ENCODE measurements at places on chromosomes 11 and 22. TPM values are rescaled to one million over a fixed set of nuclear protein-coding genes. Genes with fewer than 3 reads are reported as not detected.

Gene MMP27
- polyA plus RNA-seq: not detected

Gene NEFH
- polyA plus RNA-seq: 3.5 TPM

Gene ZNF214
- 2.5 TPM for polyA plus RNA-seq

Gene TRIM49
- polyA plus RNA-seq: not detected

Gene C11orf87
- polyA plus RNA-seq: 0.49 TPM

Gene HOATZ
- polyA plus RNA-seq: 4.9 TPM

Gene CEND1
- polyA plus RNA-seq: 3.6 TPM

Gene B4GALNT4
- 58.6 TPM for polyA plus RNA-seq

Gene NFRKB
- 14.6 TPM for polyA plus RNA-seq

Gene SLC6A5
- not detected for polyA plus RNA-seq

Gene FGF3
- not detected for polyA plus RNA-seq

Gene PAAF1
- polyA plus RNA-seq: 26.0 TPM

Gene MYEOV
- polyA plus RNA-seq: 3.6 TPM

Gene PGA5
- polyA plus RNA-seq: not detected

Gene ANGPTL5
- polyA plus RNA-seq: not detected

Gene ELF5
- not detected for polyA plus RNA-seq

GRCh38 chr11:111189466-111189865 lies 56.1 kb upstream of the POU2AF2 start:
- H3K4me1 ChIP-seq: peaks cover 15% of the 10 kb centered on the region
- no peak overlapping the region for H3K27ac ChIP-seq
- H3K36me3 ChIP-seq: no peaks in the 10 kb centered on the region
- no peaks in the 10 kb centered on the region for H3K27me3 ChIP-seq
- DNase-seq: no peak

DNA sequence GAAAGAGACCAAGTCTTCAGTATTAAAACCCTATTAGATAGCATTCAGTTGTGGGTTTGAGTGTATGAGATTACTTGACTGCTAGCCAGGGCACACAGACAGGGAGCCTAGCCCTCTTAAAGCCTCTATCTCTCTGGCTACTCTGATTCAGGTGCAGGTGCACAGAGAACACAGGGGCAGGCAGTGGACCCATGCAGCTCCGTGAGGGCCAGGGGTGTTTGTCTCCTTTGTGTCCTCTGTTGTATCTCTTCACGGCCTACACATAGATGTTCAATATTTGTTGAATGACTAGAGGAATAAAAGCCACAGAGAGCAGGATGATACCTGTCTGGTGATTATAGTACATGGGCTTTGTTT lies 21.5 kb upstream of the AIFM3 start:
- H3K4me1 ChIP-seq: peaks cover 13% of the 10 kb centered on the region
- H3K4me3 ChIP-seq: no peak overlapping the region
- peaks cover 7% of the 10 kb centered on the region for H3K36me3 ChIP-seq

DNA sequence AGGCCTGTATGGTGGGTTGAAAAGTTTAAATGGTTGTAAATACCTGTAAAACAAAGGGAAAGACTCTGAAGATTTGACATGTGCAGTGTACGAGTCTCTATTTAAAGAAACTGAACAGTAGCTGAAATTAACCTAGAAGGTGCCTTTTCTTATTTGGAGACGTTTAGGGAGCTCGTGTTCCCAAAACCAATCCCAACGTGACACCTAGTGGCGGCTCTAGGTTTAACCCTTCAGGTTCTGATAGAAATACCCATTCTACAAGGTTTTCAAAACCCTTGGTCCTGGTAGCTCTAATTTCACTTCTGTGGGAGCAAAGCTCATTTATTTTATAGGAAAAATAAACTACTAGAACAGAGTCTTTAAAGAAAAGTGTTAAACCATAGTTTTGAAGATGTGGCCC lies 258.3 kb downstream of the LRRC4C start:
- H3K4me3 ChIP-seq: peak overlapping the region; percentile 36
- no peaks in the 10 kb centered on the region for H3K36me3 ChIP-seq
- H3K27me3 ChIP-seq: no peaks in the 10 kb centered on the region
- no peak overlapping the region for H3K27ac ChIP-seq
- no peaks in the 10 kb centered on the region for H3K4me1 ChIP-seq

DNA sequence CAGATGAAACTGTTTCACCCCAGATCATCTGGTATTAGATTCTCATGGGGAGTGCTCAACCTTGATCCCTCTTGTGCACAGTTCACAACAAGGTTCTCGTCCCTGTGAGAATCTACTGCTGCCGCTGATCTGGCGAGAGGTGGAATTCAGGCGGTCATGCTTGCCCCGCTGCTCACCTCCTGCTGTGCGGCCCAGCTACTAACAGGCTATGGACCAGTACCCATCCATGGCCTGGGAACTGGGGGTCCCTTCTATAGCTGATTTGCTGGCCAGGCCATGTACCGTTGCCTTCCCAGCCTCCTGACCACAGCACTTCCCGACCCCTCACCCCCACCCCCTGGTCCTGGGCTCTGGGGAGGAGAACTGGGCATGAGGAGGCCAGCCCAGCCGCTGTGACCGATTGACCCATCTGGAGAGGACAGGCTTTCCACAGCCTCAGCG lies 2.6 kb downstream of the PHLDA2 start:
- H3K4me1 ChIP-seq: peaks cover 26% of the 10 kb centered on the region
- H3K27ac ChIP-seq: no peak overlapping the region
- no peaks in the 10 kb centered on the region for H3K36me3 ChIP-seq
- no peak overlapping the region for H3K4me3 ChIP-seq

DNA sequence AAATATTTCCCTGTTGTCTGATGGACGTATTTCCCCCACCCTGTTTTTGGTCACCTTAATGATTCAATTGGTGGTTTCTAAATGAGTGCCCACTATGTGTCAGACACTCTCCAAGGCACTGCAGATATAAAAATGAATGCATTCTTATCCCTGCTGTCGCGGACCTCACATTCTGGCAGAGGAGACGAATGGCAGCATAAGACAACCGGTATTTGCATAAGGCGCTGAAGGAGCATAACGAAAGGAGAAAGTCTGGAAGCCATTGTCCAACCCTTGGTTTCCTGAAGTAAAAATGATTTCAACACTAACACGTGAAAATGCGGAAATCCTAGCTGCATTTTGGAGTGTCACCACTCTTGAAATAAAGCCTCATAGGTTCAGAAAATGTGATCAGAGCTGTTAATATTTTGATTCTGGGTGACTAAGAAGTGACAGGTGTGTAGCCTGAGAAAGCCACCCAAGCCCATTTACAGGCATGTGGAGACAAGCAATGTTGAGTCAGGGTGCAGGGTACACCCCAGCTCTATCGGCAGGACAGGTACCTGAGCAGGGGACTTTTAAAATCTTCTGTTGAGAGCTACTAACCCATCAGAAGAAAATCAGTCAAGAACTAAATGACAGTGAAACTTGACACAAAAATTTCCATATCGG lies 10.1 kb upstream of the GAB2 start:
- no peaks in the 10 kb centered on the region for H3K36me3 ChIP-seq
- DNase-seq: no peak
- H3K27ac ChIP-seq: no peak overlapping the region

- no peaks in the 10 kb centered on the region for H3K36me3 ChIP-seq
- H3K4me1 ChIP-seq: peaks cover 5% of the 10 kb centered on the region
- DNase-seq: no peak
- H3K27ac ChIP-seq: no peak overlapping the region
These were observed 23.0 kb downstream of the CRKL start for GRCh38 chr22:20940186-20940651.

GRCh38 chr11:43997022-43997660 lies 50.6 kb upstream of the ACCSL start:
- no peaks in the 10 kb centered on the region for H3K4me1 ChIP-seq
- H3K27me3 ChIP-seq: no peaks in the 10 kb centered on the region
- no peak overlapping the region for H3K4me3 ChIP-seq
- H3K27ac ChIP-seq: peak overlapping the region; percentile 13
- no peaks in the 10 kb centered on the region for H3K36me3 ChIP-seq

DNA sequence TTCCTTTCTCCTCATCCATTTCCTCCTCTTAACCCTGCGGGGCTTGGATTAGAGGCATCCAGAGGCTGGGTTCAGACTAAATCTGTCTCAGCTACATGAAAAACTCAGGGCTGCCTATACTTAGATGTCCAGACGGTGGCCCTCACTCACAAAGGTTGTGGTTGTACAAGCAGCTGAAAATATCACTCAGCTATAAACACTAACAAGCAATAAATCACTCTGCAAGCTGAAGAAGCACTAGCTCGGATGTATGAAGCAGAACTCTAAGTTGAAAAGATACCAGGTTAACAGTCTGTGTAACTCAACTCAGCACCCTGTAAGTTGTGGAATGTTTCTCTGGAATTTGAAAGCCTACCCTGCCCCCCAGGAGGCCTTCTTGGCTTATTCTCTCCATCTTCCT lies 82.9 kb downstream of the EXT2 start:
- no peaks in the 10 kb centered on the region for H3K27me3 ChIP-seq
- peaks cover 39% of the 10 kb centered on the region for H3K4me1 ChIP-seq
- DNase-seq: no peak
- no peaks in the 10 kb centered on the region for H3K36me3 ChIP-seq
- no peak overlapping the region for H3K4me3 ChIP-seq

- no peak overlapping the region for H3K27ac ChIP-seq
- H3K36me3 ChIP-seq: no peaks in the 10 kb centered on the region
- H3K4me3 ChIP-seq: no peak overlapping the region
These were observed 8.2 kb upstream of the USP2 start for GRCh38 chr11:119389611-119390254.

GRCh38 chr22:26064048-26064447 lies 105.2 kb upstream of the SEZ6L start:
- no peaks in the 10 kb centered on the region for H3K27me3 ChIP-seq
- no peaks in the 10 kb centered on the region for H3K36me3 ChIP-seq
- no peaks in the 10 kb centered on the region for H3K4me1 ChIP-seq
- H3K27ac ChIP-seq: no peak overlapping the region
- no peak overlapping the region for H3K4me3 ChIP-seq

DNA sequence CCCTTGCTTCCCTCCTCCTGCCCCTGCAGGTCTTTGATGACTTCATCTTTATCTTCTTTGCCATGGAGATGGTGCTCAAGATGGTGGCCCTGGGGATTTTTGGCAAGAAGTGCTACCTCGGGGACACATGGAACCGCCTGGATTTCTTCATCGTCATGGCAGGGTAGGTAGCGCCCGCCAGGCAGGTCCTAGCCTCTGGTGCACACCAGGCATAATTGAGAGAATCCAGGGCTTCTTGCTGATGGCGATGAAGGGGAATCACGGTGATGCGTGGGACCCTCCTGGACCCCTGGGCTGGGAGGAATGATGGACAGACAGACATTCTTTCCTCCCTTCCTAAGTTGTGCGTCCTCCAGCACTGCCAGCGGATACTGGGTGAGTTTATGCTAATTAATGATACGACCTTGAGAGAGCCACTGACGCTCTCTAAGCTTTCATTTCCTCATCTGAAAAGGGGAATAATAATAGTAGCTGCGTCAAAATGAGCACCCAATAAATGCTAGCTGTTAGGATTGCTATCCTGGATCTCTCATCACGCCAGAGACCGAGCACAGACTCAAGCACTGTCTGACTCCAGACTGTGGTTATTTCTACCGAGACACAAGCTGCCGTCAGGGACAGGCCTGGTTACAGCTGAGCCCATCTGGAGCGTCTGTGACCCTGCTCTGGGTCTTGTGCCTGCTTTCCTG lies 30.1 kb downstream of the CACNA1I start:
- no peaks in the 10 kb centered on the region for H3K4me1 ChIP-seq
- no peaks in the 10 kb centered on the region for H3K27me3 ChIP-seq
- H3K27ac ChIP-seq: no peak overlapping the region
- no peak for DNase-seq
- no peaks in the 10 kb centered on the region for H3K36me3 ChIP-seq

DNA sequence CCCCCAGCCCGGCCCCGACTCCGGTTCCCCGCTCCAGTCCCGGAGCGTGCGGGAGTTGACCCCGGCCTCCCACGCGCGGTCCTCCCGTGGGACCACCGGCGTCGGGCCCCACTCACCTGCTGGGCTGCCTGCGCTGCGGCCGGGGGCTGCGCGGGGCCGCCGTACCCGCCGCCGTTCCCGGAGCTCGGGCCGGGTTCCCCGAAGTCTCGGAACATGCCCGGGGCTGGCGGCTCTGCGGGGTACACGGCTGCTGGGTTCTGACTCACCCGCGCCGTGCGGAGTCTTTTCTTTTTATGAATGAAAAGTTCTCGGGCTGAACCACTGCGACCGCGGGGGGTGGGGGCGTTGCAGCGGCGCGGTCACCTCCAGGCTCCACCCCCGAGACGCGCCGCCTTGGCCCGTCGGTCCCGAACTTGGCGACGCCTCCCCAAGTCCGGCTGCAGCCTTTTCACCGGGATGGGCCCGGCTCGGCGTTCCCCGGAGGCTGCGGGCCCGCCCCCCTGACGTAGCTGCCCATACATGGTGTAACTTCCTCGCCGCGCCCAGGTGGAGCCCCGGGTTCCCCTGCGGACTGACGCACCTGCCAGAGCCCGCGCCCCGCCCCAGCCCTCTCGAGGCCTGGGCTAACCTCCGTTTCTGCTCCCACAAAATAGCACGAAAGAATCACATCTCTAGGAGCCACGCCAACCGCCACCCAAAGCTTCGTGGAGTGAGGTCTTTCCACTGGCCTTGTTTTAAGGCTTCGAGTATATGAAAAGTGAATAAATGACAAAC lies at the start of gene FOSL1:
Gene FOSL1 (minus strand): TSS at position 264 of the 774 bp plus-strand sequence. CDS start 49 bp downstream, at position 215.
- peaks cover 31% of the 10 kb centered on the region for H3K36me3 ChIP-seq
- H3K4me1 ChIP-seq: no peaks in the 10 kb centered on the region
- no peak within 1 kb of the TSS for H3K27ac ChIP-seq
- H3K27me3 ChIP-seq: no peaks in the 10 kb centered on the region

GRCh38 chr11:69385832-69386427 lies 92.0 kb downstream of the MYEOV start:
- no peaks in the 10 kb centered on the region for H3K36me3 ChIP-seq
- no peak for DNase-seq
- no peak overlapping the region for H3K4me3 ChIP-seq
- H3K4me1 ChIP-seq: no peaks in the 10 kb centered on the region
- H3K27me3 ChIP-seq: no peaks in the 10 kb centered on the region

GRCh38 chr11:65482306-65482850 lies 16.5 kb upstream of the MALAT1 start:
- peak overlapping the region; percentile 100 for H3K27ac ChIP-seq
- no peaks in the 10 kb centered on the region for H3K27me3 ChIP-seq
- no peaks in the 10 kb centered on the region for H3K36me3 ChIP-seq
- no peak for DNase-seq
- no peak overlapping the region for H3K4me3 ChIP-seq

GRCh38 chr11:101176381-101176780 lies 46.8 kb upstream of the PGR start:
- no peaks in the 10 kb centered on the region for H3K36me3 ChIP-seq
- H3K4me3 ChIP-seq: no peak overlapping the region
- no peaks in the 10 kb centered on the region for H3K4me1 ChIP-seq
- H3K27ac ChIP-seq: no peak overlapping the region
- DNase-seq: no peak

- H3K4me3 ChIP-seq: no peak overlapping the region
- no peak overlapping the region for H3K27ac ChIP-seq
- peaks cover 4% of the 10 kb centered on the region for H3K36me3 ChIP-seq
- no peak for DNase-seq
- no peaks in the 10 kb centered on the region for H3K27me3 ChIP-seq
These were observed 30.2 kb upstream of the CRYBB3 start for GRCh38 chr22:25169278-25170031.

DNA sequence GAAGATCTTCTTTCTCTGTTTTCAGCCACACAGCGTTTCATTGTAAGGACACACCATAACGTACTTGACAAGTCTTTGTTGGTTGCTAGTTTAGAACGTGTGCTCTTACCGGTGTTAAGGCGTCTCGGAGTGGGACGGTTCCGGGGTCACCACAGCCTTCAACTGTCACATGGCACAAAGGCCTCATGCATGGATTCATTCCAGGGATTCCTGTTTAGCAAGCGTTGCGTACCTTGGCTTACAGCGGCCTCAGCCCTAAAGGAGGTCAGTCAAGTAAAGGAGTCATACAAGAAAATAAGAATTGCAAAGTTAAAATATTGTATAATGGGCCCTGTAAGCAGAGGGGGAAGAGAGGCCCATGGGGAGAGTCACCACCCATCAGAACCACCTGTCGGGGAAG lies 2.2 kb upstream of the SCGB1A1 start:
- H3K4me1 ChIP-seq: peaks cover 9% of the 10 kb centered on the region
- no peak overlapping the region for H3K27ac ChIP-seq
- DNase-seq: no peak
- no peaks in the 10 kb centered on the region for H3K36me3 ChIP-seq

Measured in SK-N-SH (cell line).